ENCODE measurements at places on chromosomes 3 and 15.

GRCh38 chr3:44021651-44022594 lies 219.8 kb upstream of the TOPAZ1 start:
- no peak for DNase-seq

GRCh38 chr3:11282250-11283138 lies 10.3 kb downstream of the ATG7 start:
- no peak for DNase-seq

- no peak for DNase-seq
Observed at GRCh38 chr3:33430061-33430460, 10.1 kb downstream of the UBP1 start.

- DNase-seq = no peak
Observed at GRCh38 chr3:187264021-187264420, 27.5 kb downstream of the MASP1 start.

GRCh38 chr15:71683411-71684274 lies 126.7 kb upstream of the NR2E3 start:
- DNase-seq = no peak

GRCh38 chr15:78750566-78750965 lies 60.7 kb downstream of the ADAMTS7 start:
- no peak for DNase-seq

DNA sequence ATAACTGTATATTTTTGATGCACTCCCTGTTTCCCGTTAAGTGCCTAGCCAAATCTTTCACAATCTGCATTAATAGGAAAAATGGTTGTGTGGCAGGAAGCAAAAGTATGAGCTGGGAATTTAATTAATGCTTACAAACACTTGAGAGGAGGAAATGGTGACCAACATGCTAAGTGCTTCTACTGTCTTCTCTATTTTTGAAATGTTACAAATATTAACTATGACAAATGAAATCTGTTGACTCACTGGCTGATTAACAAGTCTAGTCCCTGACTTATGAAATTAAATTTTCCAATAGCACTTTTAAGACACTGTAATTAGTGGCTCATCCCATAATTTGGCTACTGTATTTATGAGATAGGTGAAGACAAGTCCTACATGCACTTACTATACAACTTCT lies 446.9 kb upstream of the DPPA4 start:
- DNase-seq = no peak

- no peak for DNase-seq
Observed at GRCh38 chr15:75354454-75354853, 7.6 kb downstream of the NEIL1 start.

DNA sequence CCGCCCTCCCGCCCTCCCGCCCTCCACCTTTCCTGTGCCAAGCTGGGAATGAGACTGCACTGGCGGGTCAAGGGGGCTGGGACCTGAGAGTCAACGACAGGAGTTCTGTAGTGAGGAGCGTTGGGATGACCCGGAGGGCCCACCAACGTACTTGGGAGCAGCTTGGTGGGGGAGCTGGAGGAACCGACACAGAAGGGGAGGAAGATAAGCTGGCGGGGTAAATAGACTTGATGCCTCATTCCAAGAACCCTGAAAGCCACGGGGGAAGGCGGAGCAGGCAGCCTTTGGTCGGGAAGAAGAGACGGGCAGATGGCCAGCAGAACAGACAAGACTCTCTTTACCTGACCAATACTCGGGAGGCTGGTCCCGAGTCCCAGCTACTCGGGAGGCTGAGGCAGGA lies 277 bp downstream of the FMN1 start:
- DNase-seq = no peak

- DNase-seq = no peak
Observed at GRCh38 chr3:136955813-136956212, 2.0 kb upstream of the IL20RB start.
